Astrocyte of the hippocampus (primary cell): ENCODE measurements at places on chromosomes 2 and 18.
A peak's percentile ranks its signal among the peaks of the same experiment; 100 is the strongest.

DNA sequence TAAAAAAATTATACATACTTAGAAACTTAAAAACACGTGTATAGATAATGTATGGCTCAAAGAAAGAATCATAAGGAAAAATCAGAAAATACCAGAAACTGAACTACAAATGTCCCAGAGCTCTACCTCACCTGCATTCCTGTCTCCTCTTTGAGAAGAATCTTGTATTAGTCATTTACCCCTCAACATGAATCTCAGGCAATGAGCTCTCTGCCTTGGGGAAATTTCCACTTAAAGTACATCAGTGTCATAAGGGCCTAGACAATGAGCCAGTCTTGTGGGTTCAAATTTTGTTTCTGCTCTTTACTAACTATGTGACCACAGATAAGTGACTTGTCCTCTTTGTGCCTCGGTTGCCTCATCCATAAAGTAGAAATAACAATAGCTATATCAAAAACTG is 40.1 kb downstream of the SCG2 start:
- DNase-seq: no peak

DNA sequence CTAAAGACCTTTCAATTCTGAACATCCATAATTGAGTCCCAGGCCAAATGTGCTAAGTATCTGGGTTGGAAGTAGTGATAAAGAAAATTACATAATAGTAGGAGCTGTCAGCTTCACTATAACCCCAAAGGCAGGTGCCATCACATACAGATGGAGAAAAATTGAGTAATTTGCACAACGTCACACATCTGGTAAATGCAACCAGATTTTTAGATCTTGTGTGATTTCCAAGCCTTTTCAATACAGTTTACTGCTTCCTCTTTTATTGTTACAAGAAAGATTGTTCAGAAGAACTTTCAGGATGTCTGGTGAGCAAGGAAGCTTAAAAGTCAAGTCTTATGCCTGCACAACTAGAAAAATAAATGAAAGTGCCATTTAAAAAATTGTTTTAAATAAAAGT is 62.3 kb downstream of the UBE2E3 start:
- no peak for DNase-seq

- peak; percentile 35 for DNase-seq
Observed at GRCh38 chr2:54676656-54677055, 46.8 kb upstream of the EML6 start.

- no peak for DNase-seq
Observed at GRCh38 chr2:196338440-196338839, 167.1 kb upstream of the STK17B start.

- DNase-seq: peak; percentile 6
Observed at GRCh38 chr2:150424406-150424805, 63.1 kb downstream of the RND3 start.

DNA sequence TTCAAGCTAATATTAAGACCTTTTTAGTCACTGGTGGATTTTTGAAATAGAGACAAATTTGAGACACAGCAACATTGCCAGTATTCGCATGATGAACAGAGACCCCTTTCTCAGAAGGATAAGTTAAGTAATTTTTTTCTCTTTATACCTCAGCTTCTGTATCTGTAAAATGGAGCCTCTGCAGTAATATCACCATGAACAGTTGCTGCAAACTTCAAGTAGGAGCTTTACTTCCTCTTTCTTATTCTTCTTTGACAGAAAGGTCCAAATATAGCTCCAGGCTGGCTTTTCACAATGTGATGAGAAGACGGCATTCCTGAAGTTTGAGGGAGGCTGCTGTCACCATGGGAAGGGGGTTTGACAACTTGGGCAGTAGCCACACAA is 158.7 kb downstream of the TDRD15 start:
- DNase-seq: no peak

- DNase-seq: no peak
Observed at GRCh38 chr2:11309706-11310105, 34.7 kb downstream of the ROCK2 start.
